ENCODE measurements at places on chromosomes 4 and X.

DNA sequence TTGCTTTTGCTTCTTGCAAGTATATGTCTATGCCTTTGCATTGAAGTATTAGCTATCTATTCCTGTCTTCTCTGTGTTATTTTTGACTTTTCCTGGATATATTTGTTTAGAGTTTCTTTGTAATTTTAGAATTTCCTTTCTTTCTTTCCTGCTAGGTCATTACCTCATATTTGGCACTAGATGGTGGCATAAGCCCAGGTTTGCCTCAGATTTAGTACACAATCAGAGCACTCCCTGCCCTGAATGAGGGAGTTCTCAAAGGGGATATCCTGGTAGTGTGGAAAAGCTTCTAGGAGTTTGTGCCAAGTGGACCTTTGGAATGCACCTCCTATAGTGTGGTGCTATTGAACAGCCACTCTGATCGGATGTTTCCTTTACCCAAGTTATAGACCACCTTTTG, 181.6 kb downstream of the UGT8 start:
- DNase-seq, result peak; percentile 2

DNA sequence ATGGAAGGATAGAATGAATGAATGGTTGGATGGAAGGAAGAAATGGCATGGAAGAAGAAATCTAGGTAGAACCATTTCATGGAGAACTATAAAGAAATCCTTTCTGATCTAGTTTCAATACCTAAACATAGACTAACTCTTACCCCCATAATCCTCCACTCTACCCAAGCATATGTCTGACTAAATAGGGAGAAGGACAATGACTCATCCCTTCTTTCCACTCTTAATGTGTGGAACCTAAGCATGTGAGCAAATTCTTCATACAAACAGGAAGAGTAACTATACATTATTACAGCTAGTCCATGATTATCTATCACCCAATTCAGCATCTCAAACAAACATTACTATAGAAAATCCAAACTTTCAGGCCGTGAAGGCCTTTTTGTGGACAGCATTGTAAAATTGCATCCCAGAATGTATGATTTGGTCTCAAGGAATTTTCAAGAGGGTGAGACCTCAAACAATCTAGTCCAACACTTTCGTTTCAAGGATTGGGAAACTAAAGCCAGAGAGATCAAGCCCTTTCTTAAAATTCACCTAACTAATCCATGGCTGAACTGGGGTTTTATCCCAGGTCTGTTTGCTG, 11.2 kb downstream of the C1QTNF7 start:
- no peak for DNase-seq

DNA sequence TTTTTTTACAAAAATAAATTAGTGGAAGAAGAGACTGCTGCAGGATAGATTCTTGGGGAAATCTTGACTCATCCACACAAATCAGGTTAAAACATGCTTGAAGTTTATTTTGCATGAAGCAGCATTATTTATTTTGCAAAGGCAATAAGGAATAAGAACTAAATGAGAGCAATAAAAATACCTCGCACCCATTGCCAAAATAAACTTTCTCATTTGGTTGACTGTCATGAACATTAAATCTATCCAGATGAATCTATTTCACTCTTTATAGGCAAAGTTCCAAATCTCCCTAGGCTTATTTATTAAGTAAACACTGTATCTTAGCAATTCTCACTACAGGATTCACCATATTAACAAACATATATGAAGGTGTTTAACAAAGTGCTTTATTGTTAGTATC, 58.9 kb downstream of the HOPX start:
- no peak for DNase-seq

DNA sequence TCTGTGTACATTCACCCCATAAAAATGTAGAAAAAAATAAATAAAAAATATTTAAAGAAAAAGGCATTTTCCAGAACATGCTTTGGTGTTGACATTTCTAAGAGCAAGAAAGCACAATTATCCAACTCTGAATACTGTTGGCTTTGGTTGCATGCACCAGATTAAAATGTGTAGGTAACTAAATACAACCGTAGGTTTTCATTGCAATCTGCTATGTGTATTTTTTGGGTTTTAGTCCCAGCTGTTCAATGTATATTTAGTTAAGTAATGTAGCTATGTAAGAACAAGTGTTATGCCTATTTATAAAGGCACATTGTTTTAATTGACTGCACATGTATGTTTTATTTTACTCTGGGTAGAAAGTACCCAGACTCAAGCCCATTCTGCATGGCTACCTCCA, 108.1 kb upstream of the PAQR3 start:
- DNase-seq, result no peak

DNA sequence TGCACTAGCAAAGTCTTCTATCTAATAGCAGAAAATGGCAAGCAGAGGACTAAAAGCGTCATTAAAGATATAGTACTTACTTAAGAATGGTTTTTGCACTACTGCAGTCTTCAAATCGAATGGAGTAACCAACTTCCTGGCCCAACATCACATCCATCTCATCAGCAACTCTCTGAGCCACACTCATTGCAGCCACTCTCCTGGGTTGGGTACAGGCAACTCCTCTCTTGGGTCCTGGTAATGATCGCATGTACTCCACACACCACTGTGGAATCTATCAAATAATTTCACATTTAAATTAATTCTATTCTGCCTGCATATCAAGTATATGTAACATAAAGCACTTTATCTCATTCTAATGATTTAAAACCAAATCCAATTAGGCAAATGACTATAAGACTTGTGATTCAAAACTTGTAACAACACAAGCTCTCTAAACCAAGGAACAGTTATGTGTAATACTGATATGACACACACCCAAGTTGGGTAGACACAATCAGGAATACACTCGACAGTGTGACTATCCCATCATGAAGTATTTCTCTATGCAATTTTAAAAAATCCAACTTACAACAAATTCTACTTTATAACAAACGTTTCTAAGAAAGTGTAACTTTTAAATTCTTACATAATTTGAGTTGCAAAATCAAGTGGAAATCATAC, 13.6 kb downstream of the DHX15 start:
- DNase-seq, result no peak

- DNase-seq, result no peak
Measured at GRCh38 chr4:114658179-114658578, 59.6 kb downstream of the UGT8 start.

DNA sequence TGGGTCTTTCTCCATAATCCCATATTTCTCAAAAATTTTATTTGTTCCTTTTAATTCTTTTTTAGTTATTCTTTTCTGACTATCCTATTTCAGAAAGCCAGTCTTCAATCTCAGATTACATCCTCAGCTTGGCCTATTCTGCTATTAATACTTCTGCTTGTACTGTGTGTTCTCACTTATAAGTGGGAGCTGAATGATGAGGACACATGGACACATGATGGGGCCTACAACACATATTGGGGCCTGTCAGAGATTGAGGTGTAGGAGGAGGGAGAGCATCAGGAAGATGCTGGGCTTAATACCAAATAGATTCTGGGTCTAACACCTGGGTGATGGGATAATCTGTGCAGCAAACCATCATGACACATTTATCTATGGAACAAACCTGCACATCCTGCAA, 82.3 kb downstream of the MAGEE1 start:
- no peak for DNase-seq

DNA sequence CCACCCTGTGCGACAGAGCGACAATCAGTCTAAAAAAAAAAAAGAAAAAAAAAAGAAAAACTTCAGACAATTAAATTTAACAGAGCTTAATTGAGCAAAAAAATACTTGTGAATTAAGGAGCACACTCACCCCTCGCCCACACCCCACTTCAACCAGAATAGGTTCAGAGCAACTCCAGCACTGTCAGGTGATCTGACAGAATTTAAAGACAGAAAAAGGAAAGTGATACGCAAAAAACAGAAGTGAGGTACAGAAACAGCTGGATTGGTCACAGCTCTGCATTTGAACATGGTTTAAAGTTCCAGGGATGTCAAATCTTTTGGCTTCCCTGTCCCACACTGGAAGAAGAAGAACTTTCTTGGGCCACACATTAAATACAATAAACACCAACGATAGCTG, 174.4 kb downstream of the PDGFC start:
- no peak for DNase-seq

DNA sequence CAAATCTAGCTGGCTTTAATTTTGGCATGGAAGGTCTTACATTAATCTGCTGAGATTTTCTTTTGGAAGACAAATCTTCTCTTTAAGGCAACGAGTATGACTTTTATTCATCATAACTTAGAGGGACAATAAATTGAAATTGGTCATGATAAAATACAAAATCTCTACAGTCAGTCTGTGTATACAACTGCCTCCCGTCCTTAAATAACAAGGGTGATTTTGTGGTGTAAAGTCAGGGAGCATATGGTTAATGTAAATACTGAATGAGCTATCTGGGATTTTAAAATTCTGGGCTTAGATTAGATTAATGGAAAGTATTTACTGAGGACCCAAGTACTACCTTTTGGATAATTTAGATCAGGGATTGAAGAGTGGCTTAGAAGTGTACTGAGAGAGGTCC, 328.4 kb upstream of the HAND2 start:
- no peak for DNase-seq

- no peak for DNase-seq
Measured at GRCh38 chr4:129474698-129475097, 378.7 kb downstream of the C4orf33 start.

DNA sequence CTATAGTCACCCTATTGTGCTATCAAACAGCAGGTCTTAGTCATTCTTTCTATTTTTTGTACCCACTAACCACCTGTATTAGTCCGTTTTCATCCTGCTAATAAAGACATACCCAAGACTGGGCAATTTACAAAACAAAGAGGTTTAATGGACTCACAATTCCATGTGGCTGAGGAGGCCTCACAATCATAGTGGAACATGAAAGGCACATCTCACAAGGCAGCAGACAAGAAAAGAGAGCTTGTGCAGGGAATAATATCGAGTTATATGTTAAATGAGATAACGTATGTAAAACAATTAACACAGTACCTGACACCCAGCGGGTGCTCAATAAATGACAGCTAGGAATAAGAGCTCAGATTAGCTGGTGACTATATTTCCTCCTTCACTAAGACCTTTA, 88.1 kb upstream of the WDR44 start:
- no peak for DNase-seq

DNA sequence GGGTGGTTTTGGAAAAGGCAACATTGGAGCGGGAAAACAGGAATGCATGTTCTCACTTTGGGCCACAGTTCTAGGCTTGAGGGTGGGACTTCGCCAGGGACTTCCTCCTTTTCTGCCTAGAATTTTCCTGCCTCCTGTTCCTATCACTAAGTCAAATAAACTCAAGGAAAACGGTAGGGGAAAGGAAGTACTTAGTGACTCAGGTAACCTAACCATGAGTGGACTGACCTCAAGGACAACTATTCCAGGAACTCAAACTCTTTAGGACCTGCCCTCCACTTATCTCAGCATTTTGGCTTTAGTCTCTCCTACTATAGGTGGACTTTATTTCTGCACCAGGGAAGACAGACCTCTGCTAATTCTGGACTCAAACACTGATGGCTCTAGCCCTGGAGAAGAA, 281.7 kb downstream of the ZNF674 start:
- DNase-seq, result no peak

DNA sequence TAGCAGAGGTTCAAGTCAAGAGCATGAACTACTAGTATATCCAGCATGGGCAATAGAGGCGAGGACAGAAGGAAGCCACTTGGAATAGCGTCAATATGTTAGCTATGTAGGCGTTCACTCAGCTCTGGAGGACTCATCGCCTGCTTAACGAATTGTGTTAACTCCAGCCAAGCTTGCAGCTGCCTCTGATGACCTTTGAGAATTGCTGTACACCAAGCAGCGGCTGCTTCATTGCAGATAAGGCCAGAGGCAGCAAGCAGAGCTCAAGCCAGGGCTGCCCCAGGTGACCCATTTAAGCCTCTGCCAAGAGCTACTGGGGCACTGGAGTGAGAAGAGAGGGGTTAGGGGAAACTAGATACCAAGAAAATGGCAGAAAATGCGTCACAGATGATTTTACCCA, 160.2 kb upstream of the IGFBP7 start:
- DNase-seq, result no peak

DNA sequence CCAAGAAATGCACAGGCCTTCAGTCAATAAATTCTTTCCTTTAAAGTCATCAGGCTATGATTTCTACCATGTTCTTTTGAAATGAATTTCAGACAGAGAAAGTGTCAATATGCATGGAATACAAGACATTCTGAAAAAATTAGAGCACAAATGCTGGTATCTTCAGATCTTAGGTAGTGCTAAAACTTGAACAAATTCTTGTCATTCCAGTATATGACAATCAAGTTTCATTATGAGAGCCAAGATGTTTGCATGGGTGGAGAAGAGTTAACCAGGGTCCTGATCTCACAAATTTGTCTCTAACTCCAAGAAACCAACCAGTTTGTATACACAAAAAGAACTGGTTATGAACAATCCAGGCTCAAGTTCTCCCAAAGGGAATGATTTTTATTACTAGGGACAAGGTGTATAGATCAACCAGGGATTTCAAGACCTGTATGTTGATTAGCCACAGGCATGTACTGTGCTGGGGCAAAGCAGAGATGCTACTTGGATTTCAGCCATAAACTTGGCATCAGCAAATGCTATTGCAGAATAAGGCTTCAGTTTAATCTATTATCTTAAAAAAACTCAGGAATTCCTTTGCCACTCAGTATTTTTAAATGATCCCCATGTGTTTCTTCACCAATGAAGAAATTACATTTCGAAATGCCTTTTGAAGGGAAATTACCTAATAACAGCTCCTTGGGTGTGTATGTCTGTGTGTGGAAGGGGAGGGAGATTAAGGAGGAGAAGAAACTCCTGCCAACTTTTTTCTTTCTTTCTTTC, 69.7 kb downstream of the FANCB start:
- no peak for DNase-seq

GRCh38 chr4:67700116-67700737, 728 bp downstream of the UBA6 start:
- DNase-seq, result no peak

DNA sequence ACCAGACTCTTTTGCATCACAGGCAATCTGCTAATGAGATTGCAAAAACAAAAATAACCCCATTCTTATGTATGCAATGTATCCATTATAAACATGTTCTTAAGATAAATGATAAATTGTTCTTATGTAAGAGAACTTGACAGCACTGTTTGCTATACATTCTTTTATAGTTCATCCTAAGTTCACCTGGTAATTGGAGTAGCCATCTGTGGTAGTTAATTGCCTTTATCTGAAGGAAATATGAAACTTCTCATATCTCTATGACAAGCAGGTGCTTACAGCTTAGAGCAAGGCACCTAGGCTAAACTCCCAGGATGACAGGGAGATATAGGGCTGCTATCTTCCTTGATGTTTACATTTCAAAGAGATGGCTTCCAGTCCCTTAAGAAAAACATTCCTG, 21.3 kb upstream of the CLCN5 start:
- DNase-seq, result no peak

- DNase-seq, result no peak
Measured at GRCh38 chr4:53055274-53055673, 193.2 kb downstream of the RASL11B start.

- DNase-seq, result peak; percentile 18
Measured at GRCh38 chr4:139753686-139754085, 88.1 kb downstream of the MGST2 start.

GRCh38 chrX:65688403-65688871, 21.0 kb downstream of the MSN start:
- DNase-seq, result peak; percentile 61

DNA sequence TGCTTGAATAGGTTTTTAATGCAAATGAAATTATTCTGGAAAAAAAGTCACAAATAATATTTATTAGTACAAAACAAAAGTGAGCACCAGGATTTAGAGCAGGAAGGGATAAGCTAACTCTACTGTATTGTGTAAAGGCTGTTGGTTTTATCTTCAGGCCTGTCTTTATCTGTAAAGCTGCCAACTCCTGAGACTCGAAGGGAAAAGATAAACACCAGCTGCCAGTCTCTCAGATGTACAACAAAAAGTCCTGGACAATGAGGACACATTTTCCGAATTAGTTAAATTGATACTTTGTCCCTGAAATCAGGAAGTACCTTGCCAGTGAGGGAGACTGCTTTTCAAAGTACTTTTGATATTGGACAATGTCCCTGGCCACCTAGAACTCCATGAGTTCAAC, 8.8 kb downstream of the DDX60 start:
- no peak for DNase-seq

Measured in Caki2 (cell line).